ENCODE measurements at places on chromosomes 5 and 9.

DNA sequence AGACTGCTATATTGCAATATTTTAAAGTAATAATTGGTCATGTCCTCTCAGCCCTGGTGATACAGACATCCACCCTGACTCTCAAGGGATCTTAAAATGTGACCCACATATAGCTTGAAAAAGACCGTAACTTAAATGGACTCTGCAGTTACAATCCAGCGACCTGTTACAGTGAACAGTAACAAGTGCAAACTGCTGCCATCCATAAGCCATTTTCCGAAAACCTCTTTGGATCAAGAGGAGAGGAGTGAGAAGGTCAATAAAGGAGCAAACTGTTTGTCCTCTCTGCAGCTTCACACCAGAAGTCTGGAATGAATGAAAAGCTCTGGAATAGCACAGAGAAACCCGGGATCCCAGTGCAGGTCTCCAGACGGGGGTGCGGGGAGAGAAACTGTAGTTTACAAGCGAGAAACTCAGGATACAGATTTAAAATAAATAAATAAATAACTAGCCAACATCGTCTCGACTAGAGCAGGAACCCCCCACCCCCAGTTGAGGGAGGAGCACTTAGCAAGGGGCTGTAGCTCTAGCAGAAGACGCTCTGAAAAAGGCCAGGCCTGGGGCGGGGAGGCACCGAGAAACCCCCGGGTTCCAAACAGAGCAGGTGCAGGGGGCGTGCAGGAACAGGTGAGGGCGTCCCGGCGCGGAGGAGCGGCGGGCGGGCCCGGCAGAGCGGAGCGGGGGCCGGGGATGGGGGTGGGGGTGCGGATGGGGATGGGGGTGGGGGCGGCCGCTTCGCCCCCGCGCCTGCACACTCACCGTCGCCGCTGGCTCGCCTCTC is 572 bp downstream of the ZDHHC21 start:
- no peak for DNase-seq

DNA sequence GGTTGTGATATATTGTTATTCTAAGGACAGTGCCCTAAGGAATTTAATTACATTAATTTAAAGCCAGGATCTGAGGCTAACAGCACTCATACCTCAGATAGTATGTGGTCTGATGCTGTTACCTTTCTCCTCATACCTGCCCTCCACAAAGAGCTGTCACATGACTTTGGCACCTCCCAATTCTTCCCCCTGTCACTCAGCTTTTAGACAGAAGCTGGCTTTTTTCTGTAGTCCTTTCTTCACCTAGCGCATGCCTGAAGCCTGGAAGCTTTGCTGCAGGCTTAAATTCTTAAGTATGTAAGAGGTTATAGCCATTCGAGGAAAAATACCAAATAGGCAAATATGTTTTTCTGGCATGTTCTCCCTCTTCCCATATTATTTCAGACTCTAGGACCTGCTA is 61.0 kb upstream of the ADAMTS19 start:
- DNase-seq, result no peak

DNA sequence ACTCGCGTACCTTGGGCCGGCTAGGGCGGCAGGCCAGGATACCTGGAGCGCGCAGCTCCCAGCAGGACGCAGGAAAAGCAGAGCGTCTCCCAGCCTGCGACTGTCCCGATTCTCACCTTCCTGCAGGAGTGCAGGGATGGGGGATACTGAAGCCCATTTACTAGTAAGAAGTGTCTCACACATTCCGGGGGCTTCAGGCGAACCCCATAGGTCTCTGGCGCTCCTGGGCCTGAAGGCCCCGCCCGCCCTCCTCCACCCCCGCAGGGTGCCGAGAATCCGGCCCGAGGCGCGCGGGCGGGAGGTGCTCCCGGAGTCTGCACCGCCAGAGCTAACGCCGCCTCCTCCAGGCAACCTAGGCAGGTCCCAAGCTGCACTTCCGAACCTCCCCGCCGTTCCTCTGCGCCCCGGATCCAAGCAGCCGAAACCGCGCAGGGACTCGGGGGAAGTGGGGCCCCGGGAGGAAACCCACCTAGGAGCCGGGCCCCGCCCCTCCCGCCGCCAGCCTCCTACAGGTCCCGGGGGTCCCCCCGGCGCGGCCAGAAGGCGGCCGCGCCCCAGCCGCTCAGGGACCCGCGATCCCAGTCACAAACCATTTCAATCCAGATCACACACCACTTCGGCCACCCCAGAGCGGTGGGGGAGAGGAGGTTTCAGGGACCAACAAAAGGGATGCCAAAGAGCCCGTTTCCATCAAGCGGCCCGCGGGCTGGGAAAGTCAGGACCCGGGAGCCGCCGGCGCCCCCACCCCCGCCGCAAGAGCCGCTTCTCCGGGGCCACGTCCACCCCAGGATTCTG is 1.2 kb downstream of the ROR2 start:
- DNase-seq, result peak; percentile 59

DNA sequence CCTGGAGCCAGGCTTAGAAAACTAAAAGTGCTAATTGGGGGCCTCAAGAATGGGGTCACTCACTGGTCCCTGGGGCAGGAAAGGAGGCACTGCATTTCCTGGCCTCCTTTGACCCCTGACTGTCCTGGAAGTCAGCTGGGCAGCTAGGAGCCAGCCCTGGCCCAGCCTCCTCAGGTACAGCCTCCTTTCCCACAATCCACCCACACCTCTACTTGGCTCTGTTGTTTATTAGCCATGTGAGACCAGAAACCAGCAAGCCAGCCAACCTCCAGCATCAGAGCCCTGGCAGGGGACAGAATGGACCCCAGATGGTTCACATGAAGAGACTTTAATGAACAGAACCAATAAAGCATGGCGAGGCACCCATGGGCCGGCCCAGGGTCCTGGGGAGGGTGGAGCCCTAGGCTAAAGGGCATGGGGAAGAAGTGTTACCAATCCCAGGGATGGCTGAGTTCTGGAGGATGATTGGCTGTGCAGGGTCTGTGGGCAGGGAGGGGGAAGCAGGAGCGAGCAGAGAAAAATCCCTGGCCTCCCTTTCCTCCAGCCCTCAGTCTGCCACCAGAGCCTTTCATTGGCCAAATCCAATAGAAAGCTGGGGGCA is 55.3 kb upstream of the ANGPTL2 start:
- no peak for DNase-seq
